Ecto neural progenitor cell (in vitro differentiated cells): ENCODE measurements at places on chromosomes 5 and 9.

DNA sequence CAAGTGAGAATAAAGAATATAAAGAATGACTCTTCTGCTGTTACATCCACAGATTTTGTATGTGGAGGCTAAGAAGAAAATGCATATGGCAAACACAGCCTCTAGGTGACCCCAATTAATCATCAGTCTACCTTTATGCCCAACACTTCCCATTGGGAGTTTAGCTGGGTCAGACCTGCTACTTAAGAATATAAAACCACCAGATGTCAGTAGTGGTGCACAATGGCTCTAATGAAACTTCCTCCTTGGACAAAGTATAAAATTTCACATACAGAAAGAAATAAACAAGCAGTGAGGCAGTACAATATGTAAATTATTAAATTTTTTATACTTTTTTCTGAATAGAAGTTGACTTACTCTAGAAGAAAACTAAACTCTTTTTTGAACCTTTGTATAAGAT, 539.9 kb downstream of the BRINP1 start:
- no peak for DNase-seq

- no peak for DNase-seq
Observed at GRCh38 chr5:177428574-177429217, 2.2 kb downstream of the GRK6 start.

DNA sequence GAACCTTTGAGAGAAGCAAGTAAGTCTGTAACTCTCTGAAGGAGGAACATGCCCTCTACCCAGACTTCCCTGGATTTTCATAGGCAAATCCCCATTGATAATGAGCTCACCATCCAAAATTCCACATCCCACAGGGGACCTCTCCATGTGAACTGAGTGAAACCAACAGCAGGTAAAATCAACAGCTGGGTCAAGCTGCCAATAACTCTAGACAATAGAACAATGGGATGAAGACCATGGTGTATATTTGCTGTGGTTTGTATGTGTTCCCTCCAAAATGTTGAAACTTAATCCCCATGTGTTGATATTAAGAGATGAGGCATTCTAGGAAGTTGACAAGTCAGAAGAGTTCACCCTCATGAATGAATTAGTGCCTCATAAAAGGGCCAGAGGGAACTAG, 110.2 kb upstream of the MYO10 start:
- no peak for DNase-seq

DNA sequence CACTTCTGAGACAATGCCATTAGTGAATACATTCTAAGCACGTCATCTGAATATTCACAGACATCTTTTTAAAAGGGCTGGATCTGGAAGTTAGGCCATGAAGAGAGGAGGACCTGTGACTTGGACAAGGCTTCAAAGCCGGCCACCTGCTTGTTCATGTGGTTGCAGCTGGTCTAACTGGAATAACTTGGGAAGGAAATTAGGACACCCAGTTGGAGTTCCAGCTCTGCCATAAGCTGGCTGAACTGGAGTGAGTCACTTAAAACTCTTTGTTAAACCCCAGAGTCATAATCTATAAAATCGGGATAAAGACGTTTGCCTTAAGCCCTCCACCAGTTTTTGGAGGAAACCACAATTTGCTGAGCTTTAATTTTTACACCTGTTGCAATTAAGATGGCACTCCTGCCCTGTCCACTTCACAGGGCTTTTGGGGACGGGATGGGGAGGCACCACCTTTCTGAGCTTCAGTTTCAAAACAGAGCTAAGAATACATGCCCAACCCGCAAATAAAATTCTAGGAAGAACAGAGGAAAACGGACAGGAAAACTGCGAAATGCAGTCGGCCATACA, 536 bp upstream of the STX17 start:
- DNase-seq: no peak

- DNase-seq: no peak
Observed at GRCh38 chr9:111102793-111103464, 64.7 kb upstream of the LPAR1 start.

DNA sequence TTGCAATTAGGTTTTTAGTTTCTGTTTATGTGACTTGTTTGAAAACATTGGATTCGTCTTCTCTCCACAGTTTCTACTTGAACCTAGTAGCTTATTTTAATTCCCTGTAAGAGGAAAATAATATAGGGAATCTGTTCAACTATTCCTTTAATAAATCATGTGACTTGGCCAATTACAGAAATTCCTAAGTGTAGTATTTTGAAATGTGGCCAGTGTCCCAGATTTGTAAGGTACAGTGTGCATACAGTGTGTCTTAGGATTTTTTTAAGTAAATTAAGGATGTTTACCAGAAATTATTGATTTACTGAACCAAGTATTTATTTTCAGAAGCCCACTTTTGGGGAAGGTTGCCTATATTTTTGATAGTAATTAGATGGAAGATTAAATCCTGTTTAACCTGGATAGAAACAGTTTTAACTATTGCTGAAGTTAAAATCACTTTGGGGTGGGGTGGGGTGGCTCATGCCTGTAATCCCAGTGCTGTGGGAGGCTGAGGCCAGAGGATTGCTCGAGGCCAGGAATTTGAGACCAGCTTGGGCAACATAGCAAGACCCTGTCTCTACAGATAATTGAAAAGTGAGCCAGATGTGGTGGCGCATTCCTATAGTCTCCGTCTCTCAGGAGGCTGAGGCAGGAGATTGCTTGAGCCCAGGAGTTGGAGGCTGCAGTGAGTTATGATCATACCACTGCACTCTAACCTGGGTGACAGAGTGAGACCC, 36.9 kb downstream of the G3BP1 start:
- DNase-seq: no peak

DNA sequence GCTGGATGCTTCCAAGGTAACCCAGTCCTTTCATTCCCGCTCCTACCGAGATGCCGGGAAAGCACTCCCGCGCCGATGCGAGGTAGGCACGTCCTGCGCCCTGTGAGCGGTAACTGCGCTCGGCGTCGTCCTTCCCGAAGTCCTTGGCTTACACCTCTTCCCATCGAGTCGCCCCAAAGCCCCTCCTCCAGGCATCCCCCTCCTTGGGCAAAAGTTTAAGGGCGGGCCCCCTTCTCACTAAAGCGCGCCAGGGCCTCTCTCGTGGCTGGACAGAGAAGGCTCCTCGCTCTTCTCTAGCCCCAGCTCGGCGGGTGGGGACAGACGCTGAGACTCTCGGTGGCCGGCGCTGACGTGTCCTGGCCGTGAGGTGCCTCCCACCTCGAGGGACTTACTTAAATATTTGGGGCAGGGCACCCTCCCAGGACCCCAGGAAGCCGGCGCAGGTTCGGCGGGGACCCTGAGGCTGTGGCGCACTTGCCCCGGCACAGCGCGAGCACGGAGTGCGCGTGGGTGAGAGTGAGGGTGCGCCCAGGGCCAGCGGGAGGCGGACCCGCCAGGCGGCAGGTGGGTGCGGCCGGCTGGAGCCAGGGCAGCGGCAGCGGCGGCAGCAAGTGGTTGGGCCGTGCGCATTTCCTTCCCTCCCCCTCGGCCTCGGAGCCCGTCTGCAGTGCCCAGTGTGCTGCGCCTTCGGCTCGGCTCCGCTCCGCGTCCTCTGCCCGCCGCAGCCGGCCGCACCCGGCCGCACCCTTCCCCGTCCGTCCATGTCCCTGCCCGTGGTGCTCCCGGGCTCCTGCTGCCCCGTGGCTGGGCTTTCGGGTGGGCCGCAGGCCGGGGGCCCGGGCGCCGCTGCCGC, at the start of gene ENTREP1:
ENTREP1 (plus strand) TSS at position 667 of the 853 bp plus-strand sequence; CDS start at position 762, 95 bp downstream.
- peak; percentile 62 for DNase-seq

DNA sequence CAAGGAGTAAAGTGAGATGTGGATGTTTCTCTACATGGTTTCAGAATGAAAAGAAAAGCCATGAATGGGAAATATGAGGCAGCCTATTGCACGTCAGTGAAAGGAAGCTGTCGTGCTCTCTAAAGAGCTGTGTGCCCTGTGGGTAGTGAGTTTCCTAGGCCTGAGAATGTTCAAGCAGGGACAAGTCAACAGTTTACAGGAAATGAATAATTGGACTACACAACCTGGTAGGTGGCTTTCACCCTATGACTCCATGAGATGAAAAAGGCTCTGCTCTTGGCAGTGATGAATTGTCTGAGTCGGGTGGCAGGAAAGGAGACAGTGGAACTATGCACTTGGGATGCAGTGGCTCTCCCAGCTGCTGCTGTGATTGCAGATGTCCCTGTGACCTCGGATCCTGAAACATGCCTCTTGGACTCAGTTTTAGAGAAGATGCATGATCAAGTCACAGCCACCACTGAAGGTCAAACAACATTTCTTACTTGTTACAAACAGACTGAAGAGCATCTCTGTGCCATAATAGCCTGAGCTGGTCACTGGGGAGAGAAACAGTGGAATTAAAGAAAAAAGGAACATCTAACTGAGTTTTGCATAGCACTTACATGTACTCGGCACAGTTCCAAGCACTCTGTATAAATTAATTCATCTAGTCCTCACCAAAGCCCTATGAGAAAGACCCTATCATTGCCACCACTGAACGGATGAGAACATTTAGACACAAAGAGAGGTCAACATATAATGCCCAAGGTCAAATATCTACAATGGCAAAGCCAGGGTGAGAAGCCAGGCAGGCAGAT, 293.7 kb downstream of the SPOCK1 start:
- DNase-seq: no peak

DNA sequence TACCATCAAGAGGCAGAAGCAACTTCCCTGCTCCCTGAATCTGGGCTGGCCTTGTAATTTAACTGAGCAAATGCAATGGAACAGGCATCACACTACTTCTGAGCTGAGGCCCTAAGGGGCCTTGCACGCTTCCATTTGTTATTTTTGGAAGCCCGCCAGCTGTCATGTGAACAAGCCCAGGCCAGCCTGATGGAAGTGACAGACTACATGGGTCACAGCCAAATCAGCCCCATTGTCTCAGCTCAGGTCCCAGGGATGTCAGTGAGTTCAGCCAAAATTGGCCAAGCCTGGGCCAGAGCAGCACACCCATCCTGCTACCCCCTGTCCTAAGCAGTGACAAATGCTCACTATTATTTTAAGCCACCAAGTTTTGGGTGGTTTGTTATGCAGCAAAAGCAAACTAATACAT, 72.8 kb downstream of the PRRT1B start:
- DNase-seq: no peak

DNA sequence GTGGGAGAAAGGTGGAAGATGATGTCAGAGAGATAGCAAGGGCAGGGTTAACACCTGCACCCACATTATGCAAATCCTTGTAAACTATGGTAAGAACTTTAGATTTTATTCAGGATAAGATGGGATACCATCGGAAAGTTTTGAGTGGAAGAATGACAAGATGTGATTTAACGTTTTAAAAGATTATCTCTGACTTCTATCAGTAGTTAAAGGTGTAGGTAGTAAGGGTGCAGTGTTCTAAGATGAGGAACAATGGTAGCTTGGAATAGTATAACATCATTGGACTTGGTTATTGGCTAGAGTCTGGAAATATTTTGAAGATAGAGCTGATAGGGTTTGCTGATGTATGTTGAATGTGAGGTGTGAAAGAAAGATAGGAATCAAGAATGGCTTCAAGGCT, 211.3 kb downstream of the CCDC171 start:
- DNase-seq: no peak

DNA sequence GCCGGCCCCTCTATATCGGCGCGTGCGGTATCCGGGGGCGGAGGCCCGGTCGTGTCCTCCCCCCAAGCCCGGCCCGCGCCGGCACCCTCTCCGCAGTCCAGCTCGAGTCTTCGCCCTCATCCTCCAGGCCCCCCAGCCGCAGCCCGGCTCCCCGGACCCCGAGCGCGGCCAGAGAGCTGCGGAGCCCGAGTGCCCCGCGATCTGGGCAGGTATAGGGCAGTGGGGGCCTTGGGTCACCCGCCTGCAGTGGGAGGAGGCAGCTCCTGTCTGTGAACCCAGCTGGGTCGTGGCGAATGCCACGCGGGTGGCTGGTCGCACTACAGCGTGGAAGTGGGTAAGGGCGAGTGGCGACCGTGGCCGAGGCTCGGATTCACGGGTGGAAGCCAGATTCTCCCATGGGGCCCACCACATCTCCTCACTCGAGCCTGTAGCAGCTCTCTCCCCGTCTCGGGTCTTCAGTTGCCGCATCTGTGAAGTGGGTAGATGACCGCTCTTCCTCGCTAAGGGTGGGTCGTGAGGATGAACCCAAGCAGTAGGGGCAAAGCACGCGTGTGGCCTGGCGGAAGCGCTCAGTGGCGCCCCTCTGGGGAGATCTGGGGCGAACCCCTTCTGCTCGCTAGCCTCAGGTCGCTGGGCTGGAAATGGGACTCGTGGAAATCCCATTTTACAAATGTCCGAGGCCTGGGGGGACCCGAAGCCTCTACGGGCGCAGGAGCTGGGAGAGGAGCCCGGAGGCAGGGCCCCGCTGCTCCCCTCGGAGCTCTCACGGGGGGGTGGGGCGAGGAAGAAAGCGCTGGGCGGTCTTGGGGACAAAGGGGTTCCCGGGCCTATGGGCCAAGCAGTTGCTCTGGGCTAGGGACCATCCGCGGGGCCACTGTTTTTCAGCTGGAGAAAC, 1.9 kb downstream of the NR5A1 start:
- no peak for DNase-seq

DNA sequence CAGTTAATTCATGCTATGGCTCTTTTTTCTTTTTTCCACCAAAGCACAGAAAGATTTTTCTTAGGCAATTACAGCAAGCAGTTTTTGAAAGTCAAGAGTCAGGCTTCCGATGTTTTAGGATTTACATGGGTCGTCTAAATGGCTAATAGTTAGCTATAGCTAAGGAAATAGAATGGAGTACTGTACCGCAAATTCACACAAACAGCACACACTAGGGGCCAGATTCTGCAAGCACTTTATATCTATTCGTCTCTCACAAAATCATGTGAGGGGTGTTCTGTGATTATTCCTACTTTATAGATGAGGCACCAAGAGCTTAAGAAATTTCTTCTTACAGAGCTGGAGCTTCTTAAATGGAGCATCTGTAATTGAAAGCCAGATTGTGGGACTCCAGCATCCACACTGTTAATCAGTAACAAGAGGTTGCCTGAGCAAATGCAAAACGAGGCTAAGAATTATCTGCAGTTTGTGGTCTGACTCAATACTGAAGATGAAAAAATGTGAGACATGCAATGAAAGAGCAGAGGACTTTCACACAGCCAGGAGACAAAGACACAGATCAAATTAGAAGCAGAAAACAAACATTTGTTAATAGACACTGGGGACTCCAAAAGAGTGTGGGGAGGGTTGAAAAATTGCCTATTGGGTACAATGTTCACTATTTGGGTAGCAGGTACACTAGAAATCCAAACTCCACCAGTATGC, 62.7 kb upstream of the CTXN3 start:
- DNase-seq: no peak

- no peak for DNase-seq
Observed at GRCh38 chr5:81696418-81697397, 54.2 kb downstream of the SSBP2 start.

DNA sequence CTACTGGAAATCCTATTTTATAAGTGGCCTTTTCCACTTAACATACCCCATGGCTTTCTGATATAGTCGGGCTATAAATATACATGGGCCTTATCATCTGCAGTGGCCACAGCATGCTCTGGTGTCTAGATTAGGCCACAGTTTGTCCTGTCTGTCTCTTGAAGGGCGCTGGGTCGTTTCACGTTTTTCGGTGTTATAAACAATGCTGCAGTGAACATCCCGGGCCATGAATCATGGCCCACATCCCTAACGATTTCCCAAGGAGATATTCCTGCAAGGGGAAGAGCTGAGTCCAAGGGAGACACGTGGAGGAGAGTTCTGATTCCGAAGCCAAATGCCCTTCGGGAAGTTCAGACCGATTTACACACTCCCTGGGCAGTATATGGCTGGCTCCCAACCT, 8.4 kb downstream of the PLPP7 start:
- no peak for DNase-seq

GRCh38 chr9:126145887-126146253, 180.8 kb upstream of the MVB12B start:
- no peak for DNase-seq
